Stimulated activated CD8-positive, alpha-beta memory T cell treated with anti-CD3 and anti-CD28 coated beads, Interleukin-2, amount 100 ng/mL, for 48 hours (primary cell): ENCODE measurements at places on chromosomes 6 and 20.

DNA sequence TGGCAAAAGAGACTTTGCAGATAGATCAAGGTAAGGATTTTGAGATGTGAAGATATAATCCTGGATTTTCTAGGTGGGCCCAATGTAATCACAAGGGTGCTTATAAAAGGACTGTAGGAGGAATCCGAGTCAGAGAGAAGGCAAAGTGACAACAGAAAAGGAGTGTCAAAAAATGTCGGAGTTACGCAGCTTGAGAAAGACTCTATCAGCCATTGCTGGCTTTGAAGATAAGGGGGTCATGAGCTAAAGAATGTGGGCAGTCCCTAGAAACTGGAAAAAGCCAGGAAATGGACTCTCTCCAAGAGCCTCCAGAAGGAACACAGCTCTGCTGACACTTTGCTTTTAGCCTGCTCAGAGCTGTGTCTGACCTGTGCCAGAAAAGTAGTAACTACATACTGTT is 8.7 kb upstream of the RWDD1 start:
- no peak for DNase-seq

- no peak for DNase-seq
Observed at GRCh38 chr6:163333038-163333437, 81.5 kb upstream of the QKI start.

GRCh38 chr20:50032955-50033666 is 50.3 kb downstream of the SNAI1 start:
- no peak for DNase-seq

- no peak for DNase-seq
Observed at GRCh38 chr6:82954356-82954755, 111.3 kb downstream of the UBE3D start.

- DNase-seq = no peak
Observed at GRCh38 chr6:122198922-122199321, 200.5 kb upstream of the HSF2 start.

DNA sequence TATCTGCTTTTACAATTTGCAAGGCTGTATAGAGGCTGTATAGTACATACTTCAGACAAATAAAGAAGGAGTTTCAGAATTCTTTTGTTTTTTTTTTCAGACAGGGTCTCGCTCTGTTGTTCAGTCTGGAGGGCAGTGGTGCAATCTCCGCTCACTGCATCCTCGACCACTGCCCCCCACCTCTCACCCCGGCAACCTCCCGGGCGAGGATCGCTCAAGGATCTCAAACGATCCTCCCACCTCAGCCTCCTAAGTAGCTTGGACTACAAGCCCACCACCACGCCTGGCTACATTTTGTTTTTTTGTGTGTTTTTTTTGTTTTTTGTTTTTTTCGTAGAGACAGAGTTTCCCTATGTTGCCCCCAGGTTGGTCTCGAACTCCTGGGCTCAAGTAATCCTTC is 1.8 kb downstream of the FASTKD5 start:
- DNase-seq = no peak
